HEK293T (cell line): ENCODE measurements at places on chromosomes 7 and 10.

- DNase-seq = no peak
Measured at GRCh38 chr10:124665091-124665490, 79.1 kb downstream of the FAM53B start.

- DNase-seq = no peak
Measured at GRCh38 chr7:92988941-92989545, 128.7 kb downstream of the SAMD9 start.

DNA sequence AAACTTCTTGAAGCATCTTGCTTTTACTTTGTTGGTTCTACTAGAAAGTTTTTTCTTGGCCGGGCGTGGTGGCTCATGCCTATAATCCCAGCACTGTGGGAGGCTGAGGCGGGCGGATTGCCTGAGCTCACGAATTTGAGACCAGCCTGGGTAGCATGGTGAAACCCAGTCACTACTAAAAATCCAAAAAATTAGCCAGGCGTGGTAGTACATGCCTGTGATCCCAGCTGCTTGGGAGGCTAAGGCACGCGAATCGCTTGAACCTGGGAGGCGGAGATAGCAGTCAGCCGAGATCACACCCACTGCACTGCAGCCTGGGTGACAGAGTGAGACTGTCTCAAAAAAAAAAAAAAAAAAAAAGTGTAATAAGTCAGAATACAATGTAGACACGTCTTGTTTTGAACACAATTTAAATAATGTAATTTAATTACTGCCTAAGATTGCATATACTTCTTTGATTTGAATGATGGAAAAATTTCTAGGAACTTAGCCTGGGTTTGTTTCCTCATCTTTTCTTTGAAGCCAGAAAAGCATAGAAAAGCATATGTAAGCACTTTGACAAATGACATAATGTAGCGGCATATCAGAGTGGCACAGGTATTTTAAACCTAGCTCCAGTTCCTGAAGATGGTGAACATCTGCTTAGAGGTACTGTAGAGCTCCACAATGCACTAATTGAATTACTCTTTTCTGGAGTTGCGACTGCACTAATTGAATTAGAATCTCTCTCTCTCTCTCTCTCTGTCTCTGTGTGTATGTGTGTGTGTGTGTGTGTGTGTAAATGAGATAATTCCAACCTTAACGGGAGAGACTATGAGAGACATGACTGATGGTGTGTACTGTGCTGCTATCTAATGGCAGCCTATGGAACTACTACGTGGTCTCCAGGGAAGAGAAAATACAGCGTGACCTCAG, 87.8 kb downstream of the BTRC start:
- DNase-seq = peak; percentile 79

- DNase-seq = no peak
Measured at GRCh38 chr10:109178591-109178990, 744.7 kb downstream of the XPNPEP1 start.

GRCh38 chr7:115066634-115067033, 144.7 kb downstream of the MDFIC start:
- DNase-seq = no peak

DNA sequence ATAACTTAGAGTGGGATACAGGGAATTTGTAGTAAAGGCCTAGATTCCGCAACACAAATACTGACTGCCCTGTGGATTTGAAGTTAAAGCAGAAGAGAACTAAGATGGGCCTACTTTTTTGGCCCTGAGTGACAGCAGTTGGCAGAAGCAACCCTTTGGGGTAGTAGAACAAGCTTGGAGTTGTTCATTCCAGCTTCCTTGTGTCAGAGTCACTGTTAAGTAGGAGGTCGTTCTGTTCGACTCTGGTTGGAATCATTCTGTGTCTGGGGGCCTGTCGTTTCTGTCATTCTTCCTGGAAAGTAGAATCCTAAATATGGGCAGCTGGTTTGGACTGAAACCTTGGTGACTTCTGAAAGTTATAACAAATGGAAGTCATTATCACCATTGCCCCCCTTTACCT, 865.9 kb downstream of the LRMDA start:
- DNase-seq = no peak

GRCh38 chr10:34938399-34938670, 123.2 kb upstream of the PARD3 start:
- DNase-seq = no peak

DNA sequence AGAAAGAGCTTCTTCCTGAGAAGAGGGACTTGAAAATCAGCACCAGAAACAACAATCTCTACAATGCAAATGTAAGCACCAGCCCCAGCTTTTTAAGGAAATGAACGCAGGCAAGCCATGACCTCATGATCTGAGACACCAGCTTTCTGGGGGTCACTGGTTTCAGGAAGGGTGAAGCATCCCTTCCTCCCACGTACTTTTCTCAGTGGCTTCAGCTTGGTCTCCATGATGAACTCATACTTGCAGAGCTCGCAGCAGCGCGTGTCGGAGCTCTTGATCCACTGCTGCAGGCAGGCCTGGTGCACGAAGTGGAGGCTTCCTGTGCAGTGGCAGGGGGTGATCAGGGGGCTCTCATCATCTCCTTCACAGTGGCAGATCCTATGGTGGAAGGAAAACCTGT, 87.0 kb downstream of the ALOX5 start:
- no peak for DNase-seq

- no peak for DNase-seq
Measured at GRCh38 chr7:118061386-118061785, 122.6 kb upstream of the LSM8 start.

DNA sequence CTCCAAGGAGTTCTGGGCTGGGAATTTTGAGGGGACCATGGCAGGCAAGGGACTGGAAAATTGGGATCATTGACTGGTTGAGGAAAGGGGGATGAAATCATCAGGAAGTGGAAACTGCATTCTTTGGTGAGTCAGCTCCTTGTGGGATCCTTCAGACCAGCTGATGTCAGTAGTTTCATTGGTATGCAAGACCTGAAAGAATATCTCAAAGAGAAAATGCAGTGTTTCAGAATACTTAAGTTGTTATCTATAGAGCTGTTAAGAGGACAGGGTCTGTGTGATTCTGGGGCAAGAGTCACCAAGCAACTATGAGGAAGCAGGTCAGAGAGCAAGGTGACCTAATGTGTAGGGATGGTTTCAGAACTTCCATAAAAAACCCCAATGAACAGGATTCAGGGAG, 595.9 kb upstream of the AUTS2 start:
- no peak for DNase-seq

DNA sequence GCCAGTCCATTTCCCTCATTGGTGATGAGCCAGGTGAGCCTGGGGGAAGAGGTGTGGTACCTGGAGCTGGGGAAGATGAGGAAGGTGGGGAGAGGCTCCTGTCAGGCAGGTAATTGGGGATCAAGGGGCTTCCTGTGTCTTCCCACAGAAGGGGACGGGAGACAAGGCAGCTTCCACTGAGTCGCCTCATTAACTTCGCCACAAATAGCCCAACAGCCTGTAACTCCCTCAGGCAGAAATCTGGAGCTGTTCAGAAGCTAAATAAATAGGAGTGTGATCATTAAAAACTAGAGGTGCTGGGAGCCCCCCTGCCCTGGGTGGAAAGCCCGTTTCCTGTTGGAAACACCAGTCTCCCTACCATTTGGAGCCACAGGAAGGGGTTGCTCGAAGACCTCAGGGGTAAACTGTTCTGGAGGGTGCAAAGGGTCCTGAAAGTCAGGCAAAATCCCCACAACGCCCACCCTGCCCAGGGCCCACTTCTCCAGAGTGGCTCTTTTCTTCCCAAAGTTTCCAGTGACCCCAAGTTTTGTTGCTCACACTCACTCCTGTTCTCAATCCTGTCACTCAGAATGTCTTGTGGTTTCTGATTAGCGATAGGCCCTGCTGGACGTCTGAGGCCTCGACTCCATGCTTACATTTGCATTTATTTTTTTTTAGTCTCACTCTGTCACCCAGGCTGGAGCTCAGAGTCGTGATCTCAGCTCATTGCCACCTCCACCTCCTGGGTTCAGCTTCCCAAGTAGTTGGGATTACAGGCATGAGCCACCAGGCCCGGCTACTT, 25.7 kb downstream of the UNC5B start:
- no peak for DNase-seq

GRCh38 chr10:24177636-24178035, 31.3 kb upstream of the KIAA1217 start:
- no peak for DNase-seq

GRCh38 chr10:34580643-34581042, 234.5 kb downstream of the PARD3 start:
- no peak for DNase-seq

DNA sequence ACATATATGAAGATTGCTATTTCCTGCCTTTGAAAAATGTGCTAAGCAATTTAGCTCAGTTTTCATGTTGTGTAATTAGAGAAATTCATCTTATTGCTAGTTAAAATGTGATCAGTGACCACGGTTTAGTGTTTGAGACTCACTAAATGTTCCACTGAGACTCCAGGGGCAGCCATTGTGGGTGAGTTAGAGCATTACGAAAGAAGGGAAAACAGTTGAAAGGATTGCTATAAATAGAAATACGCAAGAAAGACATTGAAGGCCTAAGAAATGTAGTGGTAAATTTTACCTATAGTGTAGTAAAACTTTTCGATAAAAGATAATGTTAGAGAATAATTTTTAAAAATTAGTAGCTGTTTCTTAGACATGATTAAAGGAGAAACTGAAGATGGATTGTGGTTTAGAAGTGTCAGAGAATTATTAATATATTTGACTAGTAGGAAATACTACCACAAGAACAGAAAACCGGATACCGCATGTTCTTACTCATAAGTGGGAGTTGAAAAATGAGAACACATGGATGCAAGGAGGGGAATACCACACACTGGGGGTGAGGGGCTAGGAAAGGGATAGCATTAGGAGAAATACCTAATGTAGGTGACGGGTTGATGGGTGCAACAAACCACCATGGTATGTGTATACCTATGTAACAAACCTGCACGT, 394.5 kb downstream of the SEMA3D start:
- no peak for DNase-seq

DNA sequence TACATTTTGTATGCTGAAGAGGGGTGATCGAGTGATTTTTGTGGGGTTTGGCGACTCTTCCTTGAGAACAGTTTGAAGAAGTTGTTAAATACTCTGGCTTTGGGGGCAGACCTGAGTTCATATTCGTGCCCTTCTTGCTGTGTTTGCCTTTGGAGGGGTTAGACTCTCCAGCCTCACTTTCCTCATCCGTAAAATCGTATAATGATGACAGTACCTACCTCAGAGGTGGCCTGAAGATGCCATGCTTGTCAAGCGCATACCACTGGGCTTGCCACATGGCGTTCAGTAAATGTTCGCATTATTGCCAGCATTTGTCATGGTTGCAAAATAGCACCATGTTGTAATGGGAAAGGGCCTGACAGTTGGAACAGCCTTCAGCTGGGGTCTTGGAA, 1.3 kb downstream of the STK17A start:
- no peak for DNase-seq

DNA sequence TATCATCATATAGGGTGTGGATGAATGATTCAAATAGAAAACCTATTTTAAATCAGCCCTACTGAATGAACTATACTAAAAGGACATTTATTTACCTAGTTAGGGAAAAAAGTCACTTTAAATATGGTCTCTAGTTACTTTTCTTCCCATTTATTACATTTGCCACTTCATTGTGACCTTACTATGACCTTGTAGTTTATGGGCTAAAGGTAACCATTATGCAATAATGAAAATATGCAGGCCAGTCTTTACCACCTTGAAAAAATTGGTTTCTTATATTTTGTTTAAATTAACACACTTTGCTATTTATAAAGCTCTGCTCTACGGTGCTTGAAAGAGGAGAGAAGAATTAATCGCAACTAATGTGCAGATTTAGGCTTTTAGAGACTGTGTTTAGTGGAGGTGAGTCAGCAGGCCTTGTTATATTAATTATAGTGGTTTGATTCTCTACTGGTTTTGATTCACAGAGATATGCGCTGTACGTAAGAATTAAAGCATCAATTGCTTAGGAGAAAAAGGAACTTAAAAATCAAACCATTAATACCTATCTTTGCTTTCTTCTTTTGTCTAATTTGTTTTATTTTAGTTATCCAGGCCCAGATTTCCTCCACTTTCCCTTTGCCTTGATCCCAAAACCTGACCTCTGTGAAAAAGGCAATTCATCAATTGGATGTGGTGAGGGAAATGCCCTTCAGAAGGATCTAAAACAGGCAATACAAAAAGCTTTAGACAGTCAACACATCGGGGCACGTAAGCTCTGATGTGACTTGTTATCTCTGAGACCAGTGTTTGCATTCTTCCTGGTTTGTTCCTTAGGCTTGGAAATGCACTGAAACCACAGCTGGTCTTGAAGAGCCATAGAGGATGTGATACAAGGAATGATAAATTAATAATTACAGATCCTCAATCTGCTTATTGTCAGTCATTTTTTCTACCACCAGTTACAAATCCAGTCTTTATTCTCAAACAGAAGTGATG, 141.2 kb upstream of the HDAC9 start:
- no peak for DNase-seq

DNA sequence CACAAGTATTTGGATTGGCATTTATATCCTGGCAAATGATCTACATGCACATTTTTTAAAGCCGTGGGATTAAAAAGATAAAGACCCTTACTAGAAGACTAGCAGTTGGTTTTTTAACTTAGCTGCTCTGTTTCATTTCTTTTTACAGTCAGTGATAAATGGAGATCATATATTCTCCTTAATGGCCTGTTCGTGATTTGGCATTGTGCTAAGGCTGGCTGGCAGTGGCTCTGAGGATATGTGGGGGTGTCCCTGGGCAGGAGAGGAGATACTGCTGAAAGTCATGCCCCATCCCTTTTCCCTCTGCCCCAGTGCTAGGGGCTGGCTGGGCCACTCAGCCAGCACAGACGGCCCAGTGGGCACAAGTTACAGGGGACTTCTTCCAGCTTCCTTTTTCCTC, 341.7 kb downstream of the PRPF18 start:
- DNase-seq = no peak

- DNase-seq = no peak
Measured at GRCh38 chr7:11394438-11394837, 420.8 kb downstream of the PHF14 start.
